Central memory CD8-positive, alpha-beta T cell (primary cell): ENCODE measurements at places on chromosomes 4 and X.

DNA sequence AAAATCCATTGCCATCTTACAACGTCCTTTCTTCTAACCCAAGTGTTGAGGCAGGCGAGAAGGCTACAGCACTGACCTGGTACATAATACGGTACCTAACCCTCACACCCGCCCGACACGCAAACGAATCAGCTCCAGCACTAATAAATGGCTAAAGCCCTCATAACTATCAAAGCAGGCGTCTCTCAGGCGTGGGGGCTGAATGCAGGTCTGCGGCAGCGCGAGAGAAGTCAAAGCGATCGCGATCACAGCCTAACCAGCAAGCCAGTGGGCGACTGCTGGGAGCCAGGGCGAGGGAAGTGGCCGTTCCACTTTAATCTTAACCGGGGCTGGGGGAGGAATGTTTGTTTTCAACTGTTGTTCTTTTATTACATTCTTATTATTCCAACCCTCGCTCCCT, 1.5 kb downstream of the CDX4 start:
- no peak for DNase-seq

- DNase-seq: no peak
Measured at GRCh38 chr4:105470766-105471165, 3.1 kb downstream of the PPA2 start.

GRCh38 chrX:115191490-115192243, 2.5 kb downstream of the RBMXL3 start:
- no peak for DNase-seq

GRCh38 chrX:150212672-150213480, 150.2 kb upstream of the MAMLD1 start:
- no peak for DNase-seq

GRCh38 chrX:11461201-11462001, 168.2 kb downstream of the AMELX start:
- no peak for DNase-seq

- no peak for DNase-seq
Measured at GRCh38 chrX:15906041-15906943, 51.7 kb upstream of the AP1S2 start.

DNA sequence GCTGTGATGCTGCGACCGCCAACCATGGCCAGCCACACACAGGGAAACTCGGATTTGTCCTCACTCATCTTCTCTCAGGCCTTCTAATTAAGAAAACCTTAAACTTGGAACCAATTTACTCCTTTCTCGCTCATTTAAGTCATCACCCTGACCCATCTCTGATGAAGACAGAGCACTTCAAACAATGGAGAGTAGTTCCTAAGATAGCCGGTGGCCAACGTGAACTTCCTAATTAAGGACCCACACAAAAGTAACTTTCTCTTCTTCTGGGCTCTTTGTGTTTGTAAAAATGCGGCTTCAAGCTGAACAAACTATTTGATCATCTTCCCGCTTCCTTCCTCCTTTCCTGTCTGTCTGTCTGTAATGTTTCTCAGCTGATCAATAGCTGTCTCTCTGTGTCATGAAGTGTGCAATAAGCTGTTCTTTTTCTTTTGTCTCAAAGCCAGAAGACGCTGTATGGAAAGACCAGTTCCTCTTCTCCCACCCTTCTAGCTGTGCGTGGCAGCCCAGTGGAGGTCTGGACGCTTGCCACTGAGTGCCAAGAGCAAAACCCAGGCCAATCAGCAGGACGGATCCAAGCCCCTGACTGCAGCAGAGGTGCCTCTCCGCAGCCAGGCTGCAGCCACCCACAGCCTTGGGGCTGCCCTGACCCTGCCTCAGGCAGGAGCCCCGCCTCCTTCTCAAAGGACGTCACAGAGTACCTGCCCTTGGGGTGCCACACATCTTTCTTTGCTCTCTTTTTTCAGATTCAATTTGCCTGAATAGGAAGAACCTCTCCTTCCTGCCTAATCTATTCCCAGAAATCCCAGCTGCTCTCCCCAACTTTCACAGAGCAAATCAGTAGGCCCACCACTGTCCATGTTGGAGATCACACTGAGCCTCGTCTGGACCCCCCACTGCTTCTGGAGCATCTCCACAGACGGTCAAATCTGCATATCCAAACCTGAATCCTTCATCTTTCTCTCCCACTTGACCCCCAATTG, 59.3 kb downstream of the MAML3 start:
- no peak for DNase-seq

DNA sequence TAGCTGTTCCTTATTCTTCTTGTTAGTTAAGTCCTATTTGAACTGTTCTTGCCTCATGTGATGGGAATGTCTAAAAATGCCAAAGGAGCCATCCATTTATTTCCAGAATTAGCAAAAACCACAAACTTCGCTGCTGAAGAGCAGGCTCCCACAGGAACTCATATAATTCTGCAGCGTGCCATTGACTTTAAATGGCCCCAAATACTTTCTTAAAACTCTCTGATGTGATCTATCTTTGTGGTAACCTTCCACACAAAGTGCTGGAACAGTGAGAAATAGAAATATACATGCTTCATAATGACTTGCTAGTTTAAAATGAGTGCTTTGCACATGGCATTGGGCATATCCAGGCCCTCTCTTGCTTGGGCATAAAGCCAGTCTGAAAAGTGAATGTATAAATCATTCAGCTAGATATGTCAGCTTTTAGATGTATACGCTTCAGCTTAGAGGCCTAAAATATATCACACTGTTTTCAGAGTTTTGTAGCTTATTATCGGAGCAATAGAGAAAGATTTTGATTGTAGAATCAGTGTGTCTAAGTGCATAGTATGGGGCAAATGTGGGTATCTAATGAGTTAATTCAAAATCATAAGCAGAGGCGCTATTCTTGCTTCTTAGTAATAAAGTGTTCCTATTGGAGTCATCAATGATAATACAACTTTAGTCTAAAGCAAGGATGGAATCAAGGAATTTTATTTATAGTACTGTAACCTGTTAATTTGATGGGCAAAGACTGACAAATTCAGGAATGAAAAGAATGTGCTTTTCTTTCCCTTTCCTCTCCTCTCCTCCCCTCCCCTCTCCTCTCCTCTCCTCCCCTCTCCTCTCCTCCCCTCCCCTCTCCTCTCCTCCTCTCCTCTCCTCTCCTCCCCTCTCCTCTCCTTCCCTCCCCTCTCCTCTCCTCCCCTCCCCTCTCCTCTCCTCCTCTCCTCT, 392.2 kb upstream of the ZFP42 start:
- no peak for DNase-seq

GRCh38 chr4:186904101-186904500, 180.4 kb upstream of the FAT1 start:
- no peak for DNase-seq

- no peak for DNase-seq
Measured at GRCh38 chr4:10259976-10260375, 143.4 kb upstream of the WDR1 start.

DNA sequence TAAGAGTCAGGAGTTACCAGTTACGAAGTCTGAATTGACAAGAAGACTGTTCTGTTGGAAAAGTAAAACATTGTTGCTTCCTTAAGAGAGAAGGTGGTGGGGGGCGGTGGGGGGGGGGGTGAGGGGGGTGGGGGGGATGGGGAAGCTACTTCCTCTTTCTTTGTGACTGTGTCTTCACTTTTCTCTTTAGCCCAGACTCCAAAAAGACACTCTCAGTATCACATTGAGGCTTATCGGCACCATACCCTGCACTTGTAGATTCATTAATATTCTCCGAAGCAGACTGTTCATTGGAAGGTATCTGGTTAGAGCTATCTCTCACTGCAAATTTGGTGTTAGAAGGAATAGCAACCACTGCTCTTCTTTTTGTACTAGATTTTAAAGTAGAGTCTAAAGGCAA, 94.5 kb upstream of the IL13RA1 start:
- DNase-seq: no peak

DNA sequence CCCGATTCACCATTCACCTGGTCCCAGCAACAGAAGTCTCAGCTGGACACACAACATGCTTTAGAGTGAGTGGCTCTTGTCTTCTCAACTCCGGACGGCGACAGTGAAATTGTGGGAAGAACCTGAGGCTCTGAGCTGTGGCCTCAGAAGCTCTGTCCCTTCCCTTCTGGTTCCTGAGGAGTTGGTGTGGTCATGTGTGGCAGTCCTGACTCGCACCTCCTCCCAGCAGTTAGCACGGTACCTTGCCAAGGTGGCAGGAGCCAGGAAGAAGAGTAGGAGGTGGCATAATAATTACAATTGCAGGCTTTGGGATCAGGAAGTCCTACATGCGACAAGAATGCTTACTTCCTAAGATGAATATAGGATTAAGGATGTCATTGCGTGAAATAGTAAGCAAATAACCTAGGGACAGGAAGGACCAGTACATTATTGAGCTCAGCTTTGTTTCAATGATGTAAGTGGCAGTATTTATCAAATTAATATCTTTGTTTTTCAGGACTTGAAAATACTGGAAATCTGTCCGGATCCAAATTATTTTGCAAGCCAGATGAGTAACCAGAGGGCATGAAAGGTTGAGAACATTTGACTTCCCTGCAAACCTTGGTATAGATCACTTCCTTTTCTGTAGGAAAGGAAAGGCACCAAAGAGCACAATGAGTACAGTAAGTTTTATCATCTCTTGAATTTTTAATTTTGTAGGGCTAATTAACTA, 21.1 kb downstream of the RNF4 start:
- DNase-seq: no peak

GRCh38 chrX:100623001-100623400, 13.6 kb downstream of the TSPAN6 start:
- no peak for DNase-seq

DNA sequence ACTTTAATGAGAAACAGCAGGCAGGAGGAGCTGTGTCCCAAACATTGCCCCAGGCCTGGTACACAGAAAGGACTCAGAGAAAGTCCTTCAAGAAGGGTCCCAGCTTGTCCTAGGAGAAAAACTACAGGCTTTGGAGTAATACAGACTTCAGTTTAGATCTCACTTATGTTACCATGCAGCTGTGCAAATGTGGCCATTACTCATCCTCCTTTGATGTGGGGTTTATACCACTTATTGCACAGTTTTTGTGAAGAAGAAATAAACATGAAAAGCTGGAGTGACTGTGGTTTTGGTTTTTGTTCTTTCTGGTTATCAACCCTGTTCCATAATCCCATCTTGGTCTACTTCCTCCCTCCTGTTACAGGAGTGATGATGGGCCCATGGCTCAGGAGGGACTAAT, 8.1 kb upstream of the CYTL1 start:
- no peak for DNase-seq

- no peak for DNase-seq
Measured at GRCh38 chr4:151604238-151604637, 156.6 kb downstream of the GATB start.

- no peak for DNase-seq
Measured at GRCh38 chr4:16243285-16243684, 17.0 kb upstream of the TAPT1 start.

- no peak for DNase-seq
Measured at GRCh38 chr4:129384974-129385373, 289.0 kb downstream of the C4orf33 start.

DNA sequence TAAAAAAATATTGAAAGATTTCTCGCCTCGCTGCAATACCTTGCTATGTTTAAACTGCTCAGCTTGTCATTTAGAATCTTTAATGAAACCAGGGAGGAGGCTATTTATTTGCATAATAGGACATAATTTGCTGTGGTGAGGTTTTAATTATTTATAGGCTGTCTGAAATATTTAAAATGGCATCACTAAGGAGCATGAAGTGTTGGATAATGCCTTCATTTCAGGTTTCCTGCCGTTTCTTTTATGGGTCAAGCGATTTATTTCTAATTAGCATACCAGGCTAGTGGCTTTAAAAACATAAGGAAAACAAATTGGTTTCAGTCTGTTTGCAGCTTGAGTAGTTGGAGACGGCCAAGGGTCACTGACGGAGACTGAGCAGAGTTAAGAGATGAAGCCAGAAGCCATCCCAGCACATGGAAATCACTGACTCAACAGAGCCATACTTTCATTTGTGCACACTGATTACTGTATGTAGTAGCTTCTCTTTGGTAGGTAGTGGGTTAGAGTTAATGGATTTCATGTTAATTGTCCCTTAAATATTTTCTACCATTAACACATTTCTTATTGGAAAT, 1962.4 kb upstream of the TENM3 start:
- DNase-seq: no peak

GRCh38 chr4:1178300-1179088, 6.1 kb upstream of the SPON2 start:
- DNase-seq: no peak

- DNase-seq: no peak
Measured at GRCh38 chrX:115138040-115138439, 51.2 kb upstream of the RBMXL3 start.

DNA sequence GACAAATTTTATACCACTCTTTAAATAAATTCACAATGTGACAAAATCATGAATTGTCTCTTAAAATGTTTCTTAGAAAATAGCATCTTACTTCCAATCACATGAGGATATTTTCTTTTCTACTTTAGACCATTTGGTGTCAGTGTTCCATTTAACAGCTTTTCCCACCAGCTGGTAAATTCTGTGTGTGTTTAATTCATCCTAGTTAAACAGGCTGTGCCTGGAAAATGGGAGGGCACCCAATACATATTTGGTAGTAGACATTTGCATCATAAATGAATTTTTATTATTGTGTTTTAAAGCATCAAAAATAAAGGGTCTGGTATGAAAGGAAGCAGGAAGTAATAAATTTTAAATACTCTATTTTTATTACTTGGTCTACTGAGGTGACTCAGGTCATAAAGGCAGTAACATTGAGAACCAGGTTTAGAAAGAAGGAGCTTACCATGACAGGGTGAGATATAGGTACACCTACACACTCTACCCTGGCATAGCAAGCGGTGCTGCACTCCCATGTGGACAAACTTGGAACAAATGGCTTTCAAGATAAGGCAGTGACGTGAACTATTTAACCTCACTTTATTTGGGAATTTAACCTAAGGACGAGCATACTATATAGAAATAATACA, 344.5 kb downstream of the BMPR1B start:
- DNase-seq: no peak

- DNase-seq: no peak
Measured at GRCh38 chrX:39955625-39956024, 142.1 kb downstream of the BCOR start.

- no peak for DNase-seq
Measured at GRCh38 chr4:30620711-30621110, 99.5 kb upstream of the PCDH7 start.
